ENCODE measurements at places on chromosomes 5 and 9.

GRCh38 chr5:164470312-164470711 lies 964.9 kb downstream of the MAT2B start:
- no peak for DNase-seq

DNA sequence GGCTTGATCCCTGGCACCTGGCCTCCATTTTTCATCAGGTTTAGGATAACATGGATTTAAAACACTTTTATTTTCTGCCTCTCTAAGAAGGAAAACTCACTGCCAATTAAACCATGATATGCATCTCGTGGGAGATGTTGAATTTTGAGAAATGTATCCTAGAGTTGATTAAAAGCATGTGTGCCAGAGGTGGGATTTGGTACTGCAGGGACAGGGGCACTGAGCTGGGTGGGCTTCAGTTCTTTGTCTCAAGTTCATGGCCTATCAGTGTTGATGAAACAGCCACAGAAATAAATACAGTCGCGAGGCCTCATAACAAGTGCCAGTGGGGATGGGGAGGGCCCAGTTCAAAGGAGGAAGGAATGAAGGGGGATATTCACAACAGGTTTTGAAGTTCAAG lies 34.9 kb downstream of the POLR1E start:
- DNase-seq = no peak

DNA sequence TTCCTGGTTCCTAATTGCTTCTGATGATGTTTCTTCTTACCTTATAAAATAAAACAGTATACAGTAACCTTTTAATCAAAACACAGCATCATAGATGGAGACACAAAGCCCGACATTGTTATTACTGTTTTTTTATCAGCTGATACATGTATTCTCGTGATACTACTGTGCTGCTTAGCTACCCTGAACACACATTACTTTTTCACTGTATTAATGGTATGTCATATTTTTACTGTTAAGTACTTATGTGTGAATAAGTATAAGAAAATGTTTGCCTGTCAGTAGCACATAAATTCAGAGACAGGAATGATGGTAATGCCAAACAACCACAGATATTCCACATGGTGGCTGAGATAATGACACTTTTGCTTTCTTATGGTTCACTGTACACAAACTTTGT lies 68.7 kb downstream of the RAB24 start:
- DNase-seq = no peak

- no peak for DNase-seq
Measured at GRCh38 chr5:96121364-96121763, 159.7 kb upstream of the ELL2 start.

- DNase-seq = no peak
Measured at GRCh38 chr5:56837956-56838355, 22.6 kb downstream of the MAP3K1 start.

All from activated T-helper 9 cell treated with anti-CD3 and anti-CD28 coated beads, Interleukin-2, amount 50 U/mL, for 16 hours (primary cell).